ENCODE measurements at places on chromosomes 6 and 20.

DNA sequence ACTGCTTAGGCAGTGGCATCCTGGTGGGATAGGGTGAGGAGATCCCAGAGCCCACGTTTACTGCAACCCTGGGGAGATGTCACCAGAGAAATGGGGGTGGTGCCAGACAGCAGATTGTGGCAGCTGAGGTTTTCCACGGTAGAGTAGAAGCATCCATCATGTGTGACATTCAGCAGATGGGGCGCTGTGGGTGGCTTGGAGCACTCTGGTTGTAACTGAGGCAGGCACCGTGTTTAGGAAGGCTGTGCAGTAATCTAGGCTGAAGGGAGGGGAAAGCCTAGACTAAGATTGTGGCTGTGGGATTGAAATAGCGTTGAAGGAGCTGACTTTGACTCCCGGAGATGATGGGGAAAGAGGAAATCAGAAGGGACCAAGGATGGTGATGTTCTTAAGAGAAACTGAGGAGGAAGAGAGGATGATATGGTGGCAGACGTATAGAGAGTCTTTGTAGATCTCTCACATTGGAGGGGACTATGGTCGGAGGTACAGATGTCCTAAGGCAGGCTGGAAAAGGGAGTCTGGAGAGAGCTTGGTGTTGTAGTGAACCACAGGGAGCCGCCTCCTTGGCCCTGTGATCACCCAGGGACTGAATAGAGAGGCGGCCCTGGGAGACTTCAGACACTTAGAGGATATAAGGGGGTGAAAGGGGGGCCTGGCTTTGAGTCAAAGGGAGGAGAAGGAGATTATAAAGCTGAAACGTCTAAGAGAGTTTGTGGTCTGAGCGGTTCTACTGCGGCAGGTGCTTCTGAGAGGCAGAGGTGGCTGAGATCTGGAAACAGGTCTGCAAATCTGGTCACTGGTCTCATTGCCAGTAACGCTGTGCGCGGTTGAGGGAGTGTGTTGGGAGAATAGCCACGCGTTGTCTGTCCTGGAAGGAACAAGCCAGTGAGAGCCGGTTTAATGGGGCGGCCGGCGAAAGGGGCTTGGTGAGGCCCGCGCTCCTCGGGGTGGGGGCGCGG, 792 bp upstream of the MICA start:
- DNase-seq: no peak

GRCh38 chr20:23139524-23139923, 53.4 kb upstream of the CD93 start:
- DNase-seq: no peak

DNA sequence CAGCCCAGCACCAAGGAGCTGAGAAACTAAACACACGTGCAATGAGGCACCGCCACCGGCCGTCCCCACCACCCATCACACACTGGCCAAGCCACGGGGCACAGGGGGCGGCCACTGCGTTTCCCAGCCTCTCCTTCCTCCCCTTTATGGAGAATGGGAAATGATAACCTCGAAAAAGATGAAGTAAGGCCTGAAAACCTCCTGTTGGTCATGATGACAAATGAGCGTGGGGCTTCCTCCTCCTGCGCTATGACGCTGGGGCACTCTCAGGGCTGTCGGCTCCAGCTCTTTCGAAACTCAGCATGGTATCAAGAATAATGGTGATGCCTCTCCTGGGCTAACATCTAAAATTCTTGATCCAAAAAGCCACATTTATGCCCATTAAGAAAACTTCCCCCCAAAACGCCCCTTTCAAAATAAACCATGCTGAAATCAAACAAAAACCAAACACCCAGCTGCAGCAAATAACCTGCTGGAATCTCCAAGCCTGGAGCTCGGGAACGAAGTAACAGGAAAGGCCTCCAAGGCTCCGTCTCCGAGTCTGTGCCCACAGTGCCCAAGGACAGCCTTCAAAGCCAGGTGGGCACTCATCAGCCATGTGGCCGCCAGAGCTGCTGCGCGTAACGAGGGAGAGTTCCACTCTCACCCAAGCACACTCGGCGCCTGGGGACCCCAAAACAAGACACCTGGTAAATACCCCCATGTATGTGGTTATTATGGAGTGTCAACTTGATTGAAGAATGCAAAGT, 50.0 kb downstream of the TAF4 start:
- no peak for DNase-seq

DNA sequence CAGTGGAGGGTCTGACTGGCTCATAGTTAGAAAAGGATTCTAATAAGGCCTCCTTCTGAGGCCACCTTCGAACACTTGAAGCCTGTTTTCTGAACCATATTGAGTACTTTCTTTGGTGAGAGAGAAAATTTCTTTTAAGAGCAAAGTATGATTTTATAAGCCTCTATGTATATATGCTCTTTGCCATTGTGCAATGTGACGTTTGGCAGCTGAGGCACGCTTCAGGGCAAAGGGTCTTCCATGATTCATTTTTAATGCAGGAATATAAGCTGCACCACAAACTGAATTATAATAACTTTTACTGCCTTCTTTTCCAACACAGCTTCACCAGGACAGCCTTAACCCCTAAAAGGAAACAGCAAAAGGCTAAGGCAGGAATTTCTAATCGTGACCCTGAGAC, 154.4 kb downstream of the TTLL2 start:
- no peak for DNase-seq

- DNase-seq: no peak
Measured at GRCh38 chr6:13319891-13320564, 8.3 kb downstream of the TBC1D7 start.

- no peak for DNase-seq
Measured at GRCh38 chr6:93581371-93581770, 162.0 kb upstream of the EPHA7 start.

DNA sequence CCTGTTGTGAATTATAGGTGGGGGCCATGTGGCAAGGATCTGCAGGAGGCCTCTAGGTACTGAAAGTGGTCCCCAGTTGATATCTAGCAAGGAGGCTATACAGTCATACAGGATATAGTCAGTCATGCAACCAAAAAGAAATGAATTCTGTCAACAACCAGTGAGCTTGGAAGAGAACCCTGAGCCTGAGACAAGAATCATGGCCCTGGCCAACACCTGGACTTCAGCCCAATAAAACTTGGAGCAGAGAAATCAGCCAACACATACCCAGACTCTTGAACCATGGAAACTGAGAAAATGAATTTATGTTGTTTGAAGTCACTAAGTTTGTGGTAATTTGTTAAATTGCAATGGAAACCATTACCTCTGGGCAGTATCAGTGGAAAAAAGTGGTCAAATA, 370.2 kb downstream of the KIF16B start:
- no peak for DNase-seq

DNA sequence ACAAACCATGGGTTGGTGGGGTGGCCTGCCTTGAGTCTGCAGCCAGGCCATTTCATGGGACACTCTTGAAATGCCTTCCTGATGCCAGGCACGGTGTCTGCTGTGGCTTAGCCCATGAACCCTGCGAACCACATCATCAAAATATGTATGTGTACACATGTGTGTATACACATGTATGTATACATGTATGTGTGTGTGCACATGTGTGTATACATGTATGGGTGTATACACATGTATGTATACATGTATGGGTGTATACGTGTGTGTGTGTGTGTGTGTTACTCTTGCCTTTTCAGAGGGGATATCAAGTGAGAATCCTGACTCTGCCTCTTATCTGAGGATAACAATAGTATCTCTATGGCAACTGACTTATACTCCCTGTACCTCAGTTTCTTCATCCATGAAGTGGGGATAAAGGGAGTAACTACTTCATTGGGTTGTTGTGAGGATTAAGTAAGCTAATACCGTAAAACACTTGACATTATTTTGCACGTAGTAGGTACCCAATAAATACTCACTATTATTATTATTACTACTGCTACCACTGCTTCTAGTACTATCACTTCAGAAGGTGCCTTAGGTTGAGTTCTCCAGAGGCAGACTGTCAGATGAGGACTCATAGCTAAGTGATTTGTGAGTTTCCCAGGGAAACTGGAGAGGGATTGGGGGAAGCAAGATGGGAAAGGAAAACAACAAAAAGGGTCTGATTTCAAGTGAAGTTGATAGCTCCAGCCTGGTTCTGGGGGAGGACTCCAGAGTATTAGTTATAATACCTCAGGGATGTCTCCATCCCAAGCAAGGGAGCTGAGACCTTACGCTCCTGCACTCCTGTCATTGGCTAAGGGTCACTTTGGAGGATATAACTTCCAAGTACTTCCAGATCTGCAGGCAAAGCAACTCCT, 110.5 kb downstream of the VEGFA start:
- DNase-seq: no peak

DNA sequence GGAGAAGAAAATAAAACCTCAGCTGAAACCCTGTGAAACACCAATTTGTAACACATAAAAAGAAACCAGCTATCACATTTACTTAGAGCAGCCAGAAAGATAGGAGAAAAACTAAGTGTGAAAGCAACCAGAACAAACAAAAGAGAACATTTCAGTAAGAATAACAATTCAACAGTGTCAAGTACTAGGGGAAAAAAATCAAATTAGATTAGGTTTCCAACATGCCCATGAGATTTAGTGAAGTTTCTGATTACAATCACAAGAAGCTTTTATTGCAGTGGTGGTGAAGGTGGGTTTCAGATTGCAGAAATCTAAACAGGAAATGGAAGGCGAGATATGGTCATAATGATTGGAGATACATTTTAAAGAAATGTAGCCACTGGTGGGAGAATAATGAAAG, 22.1 kb upstream of the TRDN start:
- no peak for DNase-seq

- DNase-seq: no peak
Measured at GRCh38 chr6:113750151-113750855, 106.8 kb upstream of the MARCKS start.

GRCh38 chr6:133047065-133047665, 194.0 kb upstream of the EYA4 start:
- no peak for DNase-seq

DNA sequence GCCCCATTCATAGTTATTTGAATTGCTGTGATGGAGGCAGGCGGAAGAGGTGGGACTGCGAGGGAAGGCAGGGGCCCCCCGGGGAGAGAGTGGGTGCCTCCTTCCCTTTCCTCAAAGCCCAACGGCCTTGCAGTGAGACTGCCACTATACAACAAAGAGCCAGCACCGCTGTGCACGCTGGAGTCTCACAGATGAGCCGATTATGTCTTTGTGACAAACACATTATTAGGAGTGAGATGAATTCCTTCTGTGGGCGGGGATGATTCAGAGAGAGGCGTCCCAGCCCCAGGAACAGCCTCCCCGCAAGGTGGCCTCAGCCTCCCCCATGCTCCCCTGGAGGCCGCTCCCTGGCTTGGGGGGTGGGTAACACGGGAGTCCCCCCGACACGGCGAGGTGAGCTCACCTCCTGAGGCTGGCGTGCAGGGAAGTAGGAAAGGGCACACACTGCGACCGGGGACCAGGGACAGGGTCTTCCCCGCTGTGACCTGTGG, 26.7 kb downstream of the NTSR1 start:
- DNase-seq: no peak

DNA sequence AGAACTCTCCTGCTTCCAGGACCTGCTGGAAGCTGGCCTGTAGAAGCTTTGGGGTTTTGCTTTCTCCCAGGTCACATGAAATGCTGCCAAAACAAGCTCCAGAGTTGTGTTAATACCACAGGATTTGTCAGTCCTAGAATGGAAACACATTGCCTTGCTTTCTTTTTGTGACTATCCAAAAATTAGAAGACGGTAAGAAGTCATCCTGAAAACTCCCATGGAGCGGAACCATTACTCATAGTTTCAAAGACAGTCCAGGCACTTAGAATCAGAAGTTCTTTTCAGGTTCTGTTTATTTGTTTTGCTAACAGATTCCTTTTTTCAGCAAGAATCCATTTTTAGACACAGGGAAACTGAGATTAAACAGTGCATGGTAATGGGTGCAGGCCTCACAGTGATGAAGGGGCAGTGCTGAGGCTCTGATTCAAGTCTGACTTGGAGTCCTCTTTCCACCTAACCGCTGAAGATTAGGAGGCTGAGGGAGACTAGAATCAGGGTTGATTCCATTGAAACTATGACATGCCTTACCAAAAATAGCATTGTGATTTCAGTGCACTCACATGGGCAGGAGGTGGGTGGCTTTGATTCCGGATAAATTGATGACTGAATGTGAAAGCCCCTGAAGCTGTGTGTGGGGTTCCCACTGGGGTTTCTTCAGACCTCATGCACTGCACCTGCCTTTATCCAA, 72.2 kb upstream of the NAA20 start:
- DNase-seq: no peak

DNA sequence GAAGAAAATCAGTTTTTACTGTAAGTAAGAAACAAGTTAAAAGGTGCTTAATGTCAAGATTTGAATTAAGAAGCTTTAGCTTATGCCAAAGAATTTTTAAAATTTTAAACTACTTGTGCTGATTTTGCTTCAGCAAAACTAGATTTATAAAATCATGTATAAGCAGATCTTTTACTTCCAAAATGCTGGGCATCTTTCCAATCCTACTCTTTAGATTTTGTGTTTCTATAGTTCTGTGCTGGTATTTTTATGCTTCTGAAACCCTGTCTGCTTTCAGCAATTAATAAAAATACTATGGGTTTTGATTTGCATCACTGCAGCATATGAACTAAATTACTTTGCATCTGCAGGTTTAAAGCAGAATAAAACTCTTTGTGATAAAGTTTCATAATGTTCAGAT, 238.6 kb upstream of the RNF217 start:
- no peak for DNase-seq

- DNase-seq: no peak
Measured at GRCh38 chr6:4732691-4733315, 43.4 kb upstream of the CDYL start.

DNA sequence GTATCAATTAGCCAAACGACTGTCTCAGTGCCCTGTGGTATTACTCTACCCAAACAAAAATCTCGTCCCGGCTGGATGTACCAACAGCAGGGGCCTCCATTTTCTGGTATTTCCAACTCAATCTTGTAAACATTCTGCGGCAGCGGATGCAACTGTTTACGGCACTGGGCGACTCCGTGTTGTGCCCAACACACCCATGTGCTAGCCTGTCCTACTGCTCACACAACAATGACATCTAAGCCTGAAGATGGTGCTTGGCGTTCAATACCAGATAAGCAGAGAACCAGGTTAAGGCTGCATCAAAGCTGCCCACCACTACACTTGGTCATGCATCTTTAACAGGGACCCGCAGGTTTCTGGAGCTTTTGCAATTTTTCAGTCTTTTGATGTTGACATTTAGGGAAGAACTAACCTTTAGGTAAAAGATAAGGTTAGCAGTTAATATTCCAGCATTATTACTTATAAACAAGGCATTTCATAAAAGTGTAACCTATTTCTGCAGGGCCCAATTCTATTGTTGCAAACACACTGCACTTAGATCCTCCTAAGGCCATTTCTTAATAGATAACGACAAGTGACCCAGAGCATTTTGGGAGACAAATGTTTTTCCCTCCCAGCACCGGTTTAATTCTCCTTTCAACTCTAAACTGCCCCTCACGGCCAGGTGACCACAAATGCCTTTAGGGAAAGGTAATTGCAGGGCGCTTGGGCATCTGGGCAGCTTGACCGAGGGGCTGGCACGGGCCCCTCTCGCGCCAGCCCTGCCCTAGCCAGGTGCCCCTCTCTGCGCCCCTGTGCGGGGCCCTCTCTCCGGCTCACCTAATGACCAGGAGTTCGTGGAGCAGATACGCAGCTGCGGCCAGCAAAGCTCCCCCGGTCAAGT, 945 bp downstream of the FAXC start:
- no peak for DNase-seq

GRCh38 chr6:117906507-117906957, 532 bp upstream of the SLC35F1 start:
- DNase-seq: no peak

- no peak for DNase-seq
Measured at GRCh38 chr6:37988127-37988526, 168.6 kb downstream of the ZFAND3 start.

GRCh38 chr6:5250911-5251310, 9.8 kb downstream of the LYRM4 start:
- no peak for DNase-seq

All from NCI-H1417 treated with DMSO at 0.1 percent for 48 hours (cell line).